ENCODE measurements at places on chromosomes 1 and 21. TPM values are rescaled to one million over a fixed set of nuclear protein-coding genes. Genes with fewer than 3 reads are reported as not detected.

Gene VSIG8
- not detected for total RNA-seq

Gene CRB1
- not detected for total RNA-seq

Gene IRF6
- 0.09 TPM for total RNA-seq

Gene TNFRSF9
- not detected for total RNA-seq

Gene CELA3A
- total RNA-seq: not detected

Gene ELF3
- total RNA-seq: under 0.01 TPM

Gene ISG15
- 63.2 TPM for total RNA-seq
